Islet precursor cell (in vitro differentiated cells): ENCODE measurements at places on chromosomes 4 and X.

DNA sequence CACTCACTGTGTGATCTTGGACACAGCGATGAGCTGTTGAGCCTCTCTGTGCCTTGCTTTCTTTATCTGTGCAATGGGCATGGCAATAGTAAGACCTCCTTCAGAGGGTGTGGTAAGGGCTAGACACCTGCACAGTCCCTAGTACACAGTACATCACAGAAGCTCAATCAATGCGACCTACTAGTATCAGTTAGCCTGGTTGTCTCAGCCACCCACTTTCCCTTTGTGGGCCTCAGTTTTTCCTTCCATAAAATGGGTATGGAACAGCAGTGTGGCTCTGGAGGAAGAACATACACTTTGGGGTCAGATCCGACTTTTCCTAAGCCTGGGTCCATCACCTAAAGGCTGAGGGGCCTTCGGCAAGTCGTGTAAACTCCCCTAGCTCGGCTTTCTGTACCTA, 3.5 kb upstream of the HTRA3 start:
- DNase-seq = no peak

GRCh38 chr4:159451006-159451405, 348.1 kb downstream of the RAPGEF2 start:
- DNase-seq = no peak

DNA sequence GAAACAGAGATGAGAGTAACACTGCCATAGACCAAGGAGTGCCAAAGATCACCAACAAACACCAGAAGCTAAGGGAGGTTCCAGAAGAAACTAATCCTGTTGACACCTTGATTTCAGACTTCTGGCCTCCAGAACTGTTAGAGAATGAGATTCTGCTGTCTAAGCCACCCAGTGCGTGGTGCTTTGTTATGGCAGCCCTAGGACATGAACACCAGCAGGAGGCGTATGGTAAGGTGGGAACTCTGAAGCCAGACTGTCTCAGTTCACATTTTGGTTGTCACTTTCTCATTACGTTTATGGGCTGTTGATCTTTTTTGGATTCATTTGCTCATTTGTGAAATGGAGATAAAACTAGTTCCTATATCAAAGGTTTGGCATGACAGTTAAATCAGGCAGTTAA, 142.9 kb downstream of the DCHS2 start:
- no peak for DNase-seq

- no peak for DNase-seq
Measured at GRCh38 chr4:169723207-169723965, 34.4 kb downstream of the HPF1 start.
